ENCODE measurements at places on chromosomes 5 and 9.

GRCh38 chr5:37849641-37850040, 9.8 kb upstream of the GDNF start:
- H3K27me3 ChIP-seq = no peaks in the 10 kb centered on the region
- H3K4me1 ChIP-seq = peaks cover 8% of the 10 kb centered on the region
- H3K27ac ChIP-seq = no peak overlapping the region

DNA sequence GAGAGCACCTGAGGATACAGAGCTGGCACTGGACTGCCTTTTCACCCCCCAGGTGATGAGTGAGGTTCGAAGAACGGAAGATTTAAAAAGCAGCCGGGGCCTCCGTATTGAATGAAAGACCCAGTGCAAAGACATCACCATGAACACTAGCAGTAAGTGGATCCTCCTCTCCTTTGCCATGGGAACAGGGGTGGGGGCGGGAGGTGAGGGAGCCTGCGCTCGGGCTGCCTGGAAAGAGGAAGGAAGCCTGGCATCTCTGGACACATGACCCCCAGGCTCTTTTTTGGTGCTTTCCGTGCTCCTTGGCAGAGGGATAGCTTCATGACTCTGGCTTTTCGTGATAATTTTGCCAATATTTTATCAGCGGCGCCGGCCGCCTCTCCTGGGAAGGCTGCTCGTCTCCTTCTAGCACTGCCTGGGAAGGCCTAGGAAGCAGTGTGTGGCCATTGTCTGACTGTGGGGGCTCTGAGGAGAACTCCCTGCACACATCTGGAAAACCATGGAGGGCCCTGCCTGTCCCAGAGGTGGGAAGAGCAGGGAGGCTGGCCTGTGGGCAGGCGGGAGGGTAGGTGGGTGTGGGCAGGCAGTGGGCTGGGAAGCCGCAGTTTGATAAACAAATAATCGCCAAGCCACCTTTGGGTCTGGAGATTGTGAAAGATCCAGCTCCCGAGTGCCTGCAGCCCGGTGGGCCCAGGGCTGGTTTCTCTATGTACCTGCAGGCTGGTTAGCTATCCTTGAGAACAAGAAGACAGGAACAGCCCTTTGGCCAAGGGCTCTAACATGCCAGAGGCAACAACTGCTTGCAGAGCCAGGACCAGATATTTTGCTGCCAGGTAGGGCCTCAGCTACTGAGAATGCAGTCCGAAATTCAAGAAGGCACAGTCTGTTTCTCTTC, 911 bp downstream of the ABLIM3 start:
- peak overlapping the region; percentile 88 for H3K27ac ChIP-seq
- H3K4me3 ChIP-seq = peak overlapping the region; percentile 46

DNA sequence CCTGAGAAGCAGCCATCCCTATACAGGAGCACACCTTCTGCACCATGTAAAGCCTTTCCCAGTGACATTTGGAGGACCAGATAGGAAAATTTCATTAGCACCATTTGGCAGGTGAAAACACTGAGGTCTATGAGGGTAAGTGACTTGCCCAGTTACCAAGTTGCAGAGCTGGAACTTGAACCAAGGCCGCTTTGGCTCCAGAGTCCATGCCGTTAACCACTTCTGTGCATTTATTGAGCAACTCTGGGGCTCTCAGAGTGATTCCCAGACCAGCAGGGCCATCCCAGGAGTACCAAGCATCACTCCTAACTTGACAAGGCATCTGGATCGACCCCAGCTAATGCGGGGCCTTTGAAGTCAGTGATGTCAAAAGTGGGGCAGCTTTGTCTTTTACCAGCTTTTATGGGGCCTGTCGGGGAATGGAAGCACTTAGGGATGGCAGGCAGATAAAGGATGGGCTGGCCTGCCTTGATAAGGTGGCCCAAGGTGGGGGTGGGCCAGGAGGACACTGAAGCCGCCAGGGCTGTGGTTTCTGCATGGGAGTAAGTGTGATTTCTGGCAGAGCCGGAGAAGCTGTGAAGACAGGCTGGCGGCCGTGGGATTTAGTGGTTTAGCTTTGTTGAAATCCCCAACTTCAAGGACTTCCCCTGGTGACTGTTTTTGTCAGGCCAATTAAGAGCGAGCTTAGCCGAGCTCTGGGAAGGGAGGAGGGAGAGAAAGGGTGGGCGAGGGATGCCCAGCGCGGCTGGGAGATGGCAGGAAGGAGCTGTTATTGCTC, 127.3 kb downstream of the MACROH2A1 start:
- H3K27ac ChIP-seq = no peak overlapping the region
- H3K27me3 ChIP-seq = no peaks in the 10 kb centered on the region
- peaks cover 14% of the 10 kb centered on the region for H3K4me1 ChIP-seq
- no peak for DNase-seq

- no peaks in the 10 kb centered on the region for H3K4me1 ChIP-seq
- no peak overlapping the region for H3K4me3 ChIP-seq
- H3K27me3 ChIP-seq = no peaks in the 10 kb centered on the region
- DNase-seq = no peak
These were observed 54.2 kb downstream of the PRELID2 start for GRCh38 chr5:145780982-145781381.

- no peak overlapping the region for H3K27ac ChIP-seq
- no peaks in the 10 kb centered on the region for H3K4me1 ChIP-seq
- no peaks in the 10 kb centered on the region for H3K36me3 ChIP-seq
- no peak overlapping the region for H3K4me3 ChIP-seq
- no peak for DNase-seq
- H3K27me3 ChIP-seq = no peaks in the 10 kb centered on the region
These were observed 584.4 kb upstream of the ACO1 start for GRCh38 chr9:31799953-31800609.

GRCh38 chr5:40754381-40755092, 1.2 kb downstream of the TTC33 start:
- peaks cover 10% of the 10 kb centered on the region for H3K36me3 ChIP-seq
- H3K4me3 ChIP-seq = peak overlapping the region; percentile 96
- H3K27ac ChIP-seq = peak overlapping the region; percentile 97
- DNase-seq = no peak

DNA sequence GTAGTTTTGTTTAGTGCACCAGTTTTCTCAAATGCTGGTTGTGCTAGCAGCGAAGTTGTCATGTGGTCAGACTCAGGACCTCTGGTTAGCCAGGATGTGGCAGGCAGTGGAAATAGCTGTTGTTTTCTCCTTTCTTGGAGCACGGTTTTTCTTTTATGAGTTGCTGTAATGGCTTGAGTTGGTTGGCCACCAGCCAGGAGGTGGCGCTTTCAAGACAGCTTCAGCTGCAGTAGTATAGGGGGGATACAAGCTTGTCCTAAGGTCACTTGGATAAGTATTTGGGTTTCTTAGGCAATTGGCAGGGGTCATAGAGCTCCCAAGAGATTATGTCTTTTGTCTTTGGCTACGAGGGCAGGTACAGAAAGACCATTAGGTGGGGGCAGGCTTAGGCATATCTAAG, 274.2 kb upstream of the TARS1 start:
- no peak overlapping the region for H3K4me3 ChIP-seq
- no peak for DNase-seq

Data from esophagus squamous epithelium (tissue), 5 donors.